ENCODE measurements at places on chromosomes 16 and 17.

GRCh38 chr16:84851192-84852127, 31.7 kb downstream of the CRISPLD2 start:
- DNase-seq = no peak

GRCh38 chr16:54932737-54933254, 2.1 kb downstream of the IRX5 start:
- DNase-seq = no peak

DNA sequence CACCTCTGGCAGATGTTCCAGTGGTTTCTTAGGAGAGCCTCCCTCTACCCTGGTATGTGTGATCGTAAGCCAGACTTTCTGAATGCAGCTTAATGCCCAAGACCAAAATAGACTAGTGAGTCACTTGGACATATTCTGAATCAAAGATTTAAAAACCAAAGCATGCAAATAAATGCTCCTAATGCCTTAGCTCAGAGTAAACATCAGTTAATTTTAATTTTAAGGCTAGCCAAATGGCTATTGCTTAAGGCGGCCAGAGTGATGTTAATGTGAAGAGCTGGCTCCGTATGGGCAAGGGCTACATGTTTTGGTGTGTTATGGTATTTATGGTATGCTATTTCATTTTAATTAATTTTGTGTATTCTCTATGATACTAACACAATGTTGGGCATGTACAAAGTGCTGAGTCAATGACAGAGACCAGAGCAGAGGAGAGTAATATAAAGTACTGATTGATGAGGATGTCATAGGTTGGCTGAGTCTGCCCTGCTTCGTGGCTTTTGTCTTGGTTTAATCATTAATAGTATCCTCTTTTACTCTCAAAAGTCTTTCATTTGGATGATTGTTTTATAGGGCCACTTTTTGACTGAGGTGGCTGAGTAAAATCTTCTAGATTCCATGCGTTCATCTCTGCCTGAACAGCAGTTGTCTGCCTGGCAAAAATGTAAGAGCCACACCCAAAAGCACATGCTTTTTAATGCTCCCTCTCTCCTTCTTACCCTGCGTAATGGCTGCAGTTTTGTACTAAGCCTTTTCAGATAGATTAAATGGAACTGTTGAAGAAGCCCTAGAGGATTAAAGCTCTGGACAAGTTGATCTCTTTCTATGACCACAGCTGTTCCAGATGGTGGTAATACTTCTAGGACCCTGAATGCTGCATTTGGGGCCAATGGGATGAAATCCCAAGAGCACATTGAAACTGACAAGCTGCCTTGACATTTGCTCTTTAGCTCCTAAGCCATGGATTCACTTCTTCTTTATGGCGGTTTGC, 59.6 kb downstream of the MAP2K6 start:
- no peak for DNase-seq

- no peak for DNase-seq
Observed at GRCh38 chr16:28131181-28131580, 67.7 kb upstream of the GSG1L start.

- DNase-seq = no peak
Observed at GRCh38 chr17:34504814-34505484, 74.4 kb upstream of the TMEM132E start.

DNA sequence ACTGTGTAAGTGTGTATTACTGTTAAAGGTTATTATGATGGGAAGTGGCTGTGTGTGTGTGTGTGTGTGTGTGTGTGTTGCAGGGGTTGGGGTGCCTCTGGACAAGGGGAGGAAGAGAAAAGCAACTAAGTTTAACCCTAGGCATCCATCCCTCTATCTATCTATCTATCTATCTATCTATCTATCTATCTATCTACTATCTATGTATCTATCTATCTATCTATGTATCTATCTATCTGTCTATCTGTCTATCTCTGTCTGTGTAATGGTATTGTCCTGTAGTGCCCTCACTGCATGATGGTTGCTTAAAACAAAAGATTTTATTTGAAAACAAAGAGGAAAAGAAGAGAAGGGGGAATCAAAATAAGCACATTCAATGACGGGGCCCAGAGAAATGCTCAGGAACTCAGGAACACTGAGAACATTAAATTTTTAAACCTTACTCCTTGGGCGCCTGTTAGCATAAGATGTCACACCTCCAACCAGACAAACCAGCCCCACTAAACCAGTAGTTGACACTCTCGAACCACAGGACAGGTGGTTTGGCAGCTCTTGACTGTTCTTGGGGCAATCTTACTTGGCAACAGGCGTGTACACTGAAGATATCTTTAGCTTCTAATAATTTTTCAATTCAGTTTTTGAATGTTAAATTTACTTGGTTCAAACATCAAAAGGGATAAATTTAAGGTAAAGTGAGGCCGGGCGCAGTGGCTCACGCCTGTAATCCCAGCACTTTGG, 5.1 kb upstream of the RPL26 start:
- DNase-seq = no peak
